H1 (cell line): ENCODE measurements at places on chromosomes 7 and 10.

- DNase-seq: no peak
Measured at GRCh38 chr10:44860811-44861736, 50.1 kb upstream of the TMEM72 start.

- DNase-seq: no peak
Measured at GRCh38 chr7:158125091-158125490, 462.5 kb downstream of the PTPRN2 start.

DNA sequence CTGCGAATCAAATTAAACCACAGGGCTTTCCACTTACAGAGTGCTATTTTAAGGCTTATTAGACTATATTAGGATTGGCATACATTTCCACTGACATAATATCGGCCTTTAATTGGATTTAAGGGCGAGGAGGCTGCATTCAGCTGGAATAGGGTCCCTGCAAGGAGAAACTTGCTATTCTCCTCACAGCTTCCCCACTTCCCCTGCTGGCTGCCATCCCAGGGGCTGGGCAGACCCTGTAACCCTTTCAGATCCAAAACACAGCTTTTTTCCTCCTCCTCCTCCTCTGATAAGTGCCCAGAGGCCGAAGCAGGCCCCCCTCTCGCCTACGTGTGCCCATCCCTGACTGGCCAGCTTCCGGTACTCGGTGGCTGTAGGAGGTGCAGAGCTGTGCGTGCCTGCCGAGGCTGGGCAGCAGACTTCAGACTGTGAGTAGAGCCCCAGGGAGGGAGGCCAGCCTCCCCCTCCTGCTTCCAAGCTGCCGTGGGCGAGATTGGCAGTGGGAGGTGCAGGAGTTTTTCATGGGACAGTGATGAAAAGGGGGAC lies 224.2 kb downstream of the PLXNA4 start:
- no peak for DNase-seq

- DNase-seq: no peak
Measured at GRCh38 chr10:5317547-5318107, 47.1 kb upstream of the UCN3 start.

- no peak for DNase-seq
Measured at GRCh38 chr7:78139335-78139734, 340.8 kb downstream of the PHTF2 start.

DNA sequence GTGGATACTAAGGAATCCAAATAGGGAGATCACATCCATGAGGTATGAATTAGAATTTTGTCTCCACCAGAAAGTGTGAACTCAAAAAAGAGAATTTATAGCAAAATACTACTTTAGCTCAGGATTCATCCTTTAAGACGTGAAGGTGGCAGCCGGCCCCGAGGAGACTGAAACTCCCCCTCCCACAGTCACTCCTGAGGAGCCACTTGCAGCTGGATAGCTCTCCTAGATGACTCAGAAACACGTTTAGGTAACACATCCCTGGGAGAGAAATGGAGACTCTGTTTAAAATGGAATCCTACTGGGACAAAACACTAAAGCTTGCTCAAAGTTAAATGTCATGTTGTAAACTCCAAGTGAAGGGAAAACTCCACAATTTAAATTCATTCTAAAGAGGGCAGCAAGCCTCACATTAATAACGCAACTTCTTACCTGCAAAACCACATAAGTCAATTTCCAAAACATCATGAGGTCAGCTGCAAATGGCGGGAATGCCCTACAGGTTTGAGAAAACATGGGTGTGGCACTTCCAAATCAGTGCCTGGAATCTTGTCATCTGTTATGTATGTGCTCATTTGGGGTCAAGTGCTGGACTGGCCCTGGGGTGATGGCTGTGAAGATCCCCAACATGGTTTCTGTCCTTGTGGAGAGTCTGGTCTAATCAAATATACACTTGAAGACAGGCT lies 46.2 kb downstream of the ICA1 start:
- DNase-seq: no peak

GRCh38 chr10:72173619-72174296 lies 42.1 kb upstream of the ANAPC16 start:
- no peak for DNase-seq

DNA sequence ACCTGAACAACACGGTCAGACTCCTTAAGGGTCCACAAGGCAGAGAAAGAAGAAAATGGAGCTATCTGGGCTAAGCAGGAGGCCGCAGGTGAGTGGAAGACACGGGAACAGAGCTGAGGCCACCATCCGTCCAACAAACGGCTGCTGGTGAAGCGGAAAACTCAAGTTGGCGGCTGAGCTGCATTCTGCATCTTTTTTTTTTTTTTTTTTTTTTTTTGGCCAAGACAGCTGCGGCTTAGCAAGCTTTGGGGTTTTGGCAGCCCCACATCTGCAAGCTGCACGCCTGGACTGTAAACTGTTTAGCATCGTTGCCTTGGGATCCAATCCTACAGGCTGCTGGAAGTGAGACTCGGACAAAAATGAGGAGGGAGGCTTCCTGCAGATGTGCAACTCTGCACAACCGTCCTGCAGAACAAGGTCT lies 37.4 kb downstream of the RGS10 start:
- DNase-seq: no peak

- peak; percentile 68 for DNase-seq
Measured at GRCh38 chr7:24587853-24588252, 14.6 kb downstream of the PALS2 start.

GRCh38 chr10:82874671-82875070 lies 999.7 kb downstream of the NRG3 start:
- no peak for DNase-seq

- no peak for DNase-seq
Measured at GRCh38 chr7:94621120-94621519, 34.8 kb downstream of the SGCE start.

DNA sequence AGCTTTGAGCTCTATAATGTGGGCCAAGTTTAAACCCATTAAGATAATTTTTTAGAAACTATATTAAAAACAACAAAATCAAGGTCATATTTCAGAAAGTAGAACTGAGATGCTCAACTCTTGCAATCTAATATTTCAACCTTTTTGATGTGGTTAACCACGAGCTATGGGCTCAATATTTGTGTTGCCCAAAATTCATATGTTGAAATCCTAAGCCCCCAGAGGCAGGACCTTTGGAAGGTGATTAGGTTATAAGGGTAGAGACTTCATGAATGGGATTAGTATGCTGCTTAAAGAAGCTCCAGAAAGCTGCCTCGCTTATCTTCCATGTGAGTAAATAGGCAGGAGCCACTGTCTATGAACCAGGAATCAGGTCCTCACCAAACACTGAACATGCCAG lies 284.4 kb downstream of the CRPPA start:
- no peak for DNase-seq

DNA sequence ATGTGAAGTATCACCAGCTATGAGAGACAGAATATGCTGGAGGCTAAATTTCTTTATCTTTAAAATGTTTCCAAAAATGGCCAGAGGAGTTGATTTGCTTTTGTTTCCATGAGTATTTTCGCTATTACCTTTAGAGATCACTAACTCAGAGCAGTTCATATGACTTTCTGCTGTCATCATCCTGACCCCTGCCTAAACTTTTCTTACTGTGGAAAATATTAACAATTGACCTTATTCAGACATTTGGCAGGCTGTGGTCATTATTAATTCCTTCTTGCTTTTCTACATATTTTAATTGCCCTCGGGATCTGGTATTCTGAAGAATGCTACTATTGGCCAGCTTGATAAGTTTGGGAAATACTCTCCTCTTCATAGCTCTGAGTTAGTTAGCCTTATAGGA lies 156.5 kb downstream of the EXOC4 start:
- DNase-seq: no peak

- DNase-seq: no peak
Measured at GRCh38 chr7:28977881-28978280, 19.8 kb upstream of the TRIL start.

DNA sequence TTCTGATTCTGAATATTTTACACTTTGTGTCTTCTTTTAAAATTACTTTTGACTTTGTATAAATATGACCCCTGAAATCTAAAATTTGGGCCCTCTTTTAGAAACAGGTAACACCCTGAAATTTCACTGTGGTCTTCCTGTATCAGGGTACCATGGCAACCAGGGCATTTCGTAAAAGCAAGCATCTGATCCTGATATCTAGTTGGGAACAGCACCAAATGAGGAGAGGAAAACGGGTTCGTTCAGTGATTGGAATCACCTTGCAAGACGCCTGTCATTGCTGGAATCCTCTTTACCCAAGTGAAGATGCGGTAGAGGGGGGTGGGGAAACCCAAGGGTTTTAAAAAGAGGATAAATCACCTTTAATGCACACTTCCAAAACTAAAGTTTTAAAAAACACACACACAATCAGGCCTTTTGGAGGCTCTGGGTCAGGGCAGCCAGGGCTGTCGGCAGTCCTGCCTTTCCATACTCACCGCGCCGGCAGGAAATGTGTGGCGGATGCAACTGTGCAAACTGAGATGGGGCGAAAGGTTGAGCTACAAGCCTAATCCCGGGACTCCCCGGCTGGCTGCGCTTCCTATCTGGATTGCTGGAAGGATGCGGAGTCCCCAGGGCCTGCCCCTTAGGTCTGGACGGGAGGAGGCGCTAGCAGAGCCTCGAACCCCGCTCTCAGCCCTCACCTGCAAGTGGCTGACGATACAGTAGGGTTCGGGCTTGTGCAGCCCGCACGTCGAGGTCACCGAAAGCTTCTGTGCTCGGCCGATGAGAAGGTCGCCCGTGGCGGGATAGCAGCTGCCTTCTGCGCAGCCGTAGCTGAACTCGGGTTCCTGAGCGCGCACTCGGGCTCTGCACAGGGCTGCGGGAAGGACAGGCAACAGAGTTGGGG lies 1.8 kb downstream of the LAMB1 start:
- peak; percentile 71 for DNase-seq

GRCh38 chr7:158805937-158806336 lies 23.4 kb downstream of the ESYT2 start:
- DNase-seq: peak; percentile 35

GRCh38 chr7:132109769-132110168 lies 466.5 kb downstream of the PLXNA4 start:
- no peak for DNase-seq

DNA sequence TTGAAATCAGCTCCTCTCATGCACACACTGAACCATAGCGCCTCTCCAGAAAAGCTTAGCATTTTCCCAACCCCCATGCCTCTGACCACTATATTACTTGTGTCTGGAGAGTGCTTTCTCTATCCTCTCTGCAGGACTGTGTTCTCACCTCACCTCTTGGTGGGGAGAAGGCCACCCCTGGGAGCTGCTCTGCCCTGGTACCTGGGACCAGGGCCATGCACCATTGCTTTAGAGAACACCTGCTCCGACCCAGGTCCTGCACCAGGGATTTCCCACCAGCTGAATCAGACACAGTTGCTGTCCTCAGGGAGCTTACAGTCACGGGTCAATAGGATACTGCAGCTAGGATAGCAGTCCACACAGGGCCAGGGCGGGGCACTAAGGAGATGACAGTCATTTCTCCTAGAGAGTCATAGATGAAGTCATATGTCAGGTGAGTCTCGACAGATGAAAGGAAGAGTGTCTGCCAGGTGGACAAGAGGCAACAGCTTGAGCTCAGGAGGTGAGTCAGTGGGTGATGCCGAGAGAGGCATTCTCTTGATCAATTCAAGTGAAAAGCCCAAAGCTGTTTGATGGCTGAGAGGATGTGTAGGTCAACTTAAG lies 619 bp upstream of the LMTK2 start:
- no peak for DNase-seq

DNA sequence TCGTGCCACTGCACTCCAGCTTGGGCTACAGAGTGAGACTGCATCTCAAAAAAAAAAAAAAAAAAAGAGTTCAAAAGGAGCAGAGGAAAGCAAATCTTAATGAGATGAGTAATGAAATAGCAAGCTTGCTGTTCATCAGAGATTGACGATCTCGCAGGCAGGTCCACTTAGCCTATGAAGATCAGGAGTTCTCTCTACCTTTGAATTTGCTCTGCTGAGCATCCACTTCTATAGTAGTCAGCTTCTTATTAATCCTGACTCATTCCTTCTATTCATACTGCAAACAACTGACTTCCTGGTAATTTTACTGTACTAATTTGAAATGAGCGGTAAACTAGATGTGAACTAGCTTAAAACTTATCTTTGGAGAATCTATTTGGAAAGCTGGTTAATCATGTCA lies 1014.6 kb downstream of the GATA3 start:
- no peak for DNase-seq

DNA sequence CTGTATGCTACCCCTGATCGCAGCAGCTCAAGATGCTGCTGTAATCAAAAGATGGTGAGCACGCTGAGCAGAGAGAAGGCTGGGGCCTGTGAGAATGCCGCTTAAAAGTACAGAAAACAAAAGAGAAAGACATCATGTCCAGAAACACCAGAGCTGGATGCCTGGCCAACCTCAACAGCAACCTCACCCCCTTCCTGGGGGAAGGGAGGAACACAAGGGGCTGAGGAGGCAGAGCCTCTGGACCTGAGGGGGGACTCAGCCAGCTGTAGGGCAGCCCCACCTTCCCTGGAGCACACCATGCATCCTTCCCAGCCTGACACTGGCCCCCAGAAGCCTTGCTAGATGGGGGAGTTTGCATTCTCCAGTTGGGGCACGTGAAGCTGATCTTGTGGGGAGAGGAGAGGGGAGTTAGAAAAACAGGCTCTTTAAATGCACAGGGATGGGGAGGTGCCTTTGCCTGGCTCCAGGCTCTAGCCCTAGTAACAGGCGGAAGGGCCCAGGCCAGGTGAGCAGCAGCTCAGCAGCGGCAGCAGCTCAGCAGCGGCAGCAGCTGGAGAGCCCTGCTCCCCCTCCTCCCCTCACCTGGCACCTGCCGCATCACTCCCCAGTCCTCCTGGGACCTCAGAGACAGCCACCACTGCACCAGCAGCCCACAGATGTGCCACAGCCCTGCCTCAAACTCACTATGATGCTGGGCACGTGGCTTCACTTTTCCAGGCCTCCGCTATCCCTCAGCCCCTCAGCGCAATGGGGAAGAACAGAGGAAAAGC lies 156.3 kb downstream of the NEURL1 start:
- DNase-seq: no peak

DNA sequence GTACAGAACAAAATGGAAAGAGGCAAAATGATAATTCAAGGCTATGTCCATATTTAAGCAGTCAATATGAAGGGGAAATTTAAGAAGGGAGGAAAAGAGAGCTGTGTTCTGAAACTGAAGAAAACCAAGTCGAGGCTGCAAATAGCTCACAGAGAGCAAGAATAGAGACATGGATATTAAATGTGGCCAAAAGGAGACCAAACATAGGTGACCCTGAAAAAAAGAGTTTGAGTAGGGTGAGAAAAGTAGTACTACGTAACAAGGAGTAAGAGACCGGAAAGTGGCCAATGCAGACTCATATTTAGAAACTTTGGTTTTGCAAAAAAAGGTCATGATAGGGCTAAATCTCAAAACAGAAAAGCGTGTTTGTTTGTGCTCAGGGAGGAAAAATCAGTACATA lies 84.6 kb downstream of the GNAT3 start:
- DNase-seq: no peak

DNA sequence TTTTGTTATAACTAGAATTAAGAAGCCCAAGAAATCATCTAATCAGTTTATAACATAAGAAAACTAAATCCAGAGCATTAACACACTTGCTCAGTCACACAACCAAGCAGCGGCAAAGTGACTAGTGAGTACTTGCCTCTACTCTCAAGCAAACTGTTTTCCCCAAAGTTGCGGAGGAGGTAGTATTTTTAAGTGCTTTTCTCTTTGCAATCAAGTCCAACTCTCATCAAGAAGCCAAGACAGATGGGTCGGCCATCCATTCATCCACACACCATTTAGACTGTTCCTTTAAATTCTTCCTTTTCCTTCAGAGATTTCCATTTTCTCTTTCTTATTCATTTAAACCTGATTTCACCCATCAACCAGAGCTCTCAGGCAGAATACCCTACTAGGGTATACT lies 25.4 kb downstream of the ARHGAP21 start:
- no peak for DNase-seq

- DNase-seq: no peak
Measured at GRCh38 chr10:31087011-31087410, 55.3 kb upstream of the ZNF438 start.

- DNase-seq: no peak
Measured at GRCh38 chr7:1580422-1581030, 10.7 kb upstream of the PSMG3 start.
